Kidney epithelial cell (primary cell): ENCODE measurements at places on chromosomes 16 and 17. TPM values are rescaled to one million over a fixed set of nuclear protein-coding genes. Genes with fewer than 3 reads are reported as not detected.

The TRAPPC2L gene
- total RNA-seq, result 50.1 and 59.4 TPM in 2 replicates

The RHBDL3 gene
- total RNA-seq, result not detected in 2 replicates

The HOXB8 gene
- 7.2 and 7.5 TPM in 2 replicates for total RNA-seq

GRCh38 chr17:70205401-70205800, 36.1 kb downstream of the KCNJ2 start:
- no peak for DNase-seq

DNA sequence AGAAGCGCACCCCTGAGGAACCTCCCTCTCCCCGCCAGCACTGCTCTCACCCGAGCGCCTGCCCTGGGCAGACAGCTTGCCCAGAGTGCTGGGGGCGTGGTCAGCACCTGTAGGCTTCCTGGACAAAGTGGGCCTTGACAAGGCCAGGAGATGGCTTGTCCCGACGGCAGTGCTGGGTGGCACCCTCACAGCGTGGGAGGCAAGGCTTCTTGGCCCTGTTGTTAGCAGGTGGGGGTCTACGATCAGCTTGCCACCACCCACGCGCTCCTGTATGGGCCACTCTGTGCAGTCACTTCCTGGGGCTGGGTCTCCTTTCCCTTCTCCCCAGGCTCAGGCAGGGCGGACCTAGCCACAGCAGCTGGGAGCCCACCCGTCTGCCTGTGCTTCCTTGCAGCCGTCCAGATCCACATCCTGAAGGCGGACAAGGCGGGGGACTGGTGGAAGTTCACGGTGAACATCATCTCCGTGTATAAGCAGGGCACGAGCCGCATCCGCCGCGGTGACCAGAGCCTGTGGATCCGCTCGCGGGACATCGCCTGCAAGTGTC, 218.0 kb downstream of the NTN1 start:
- no peak for DNase-seq

GRCh38 chr17:74276541-74277009, 2.5 kb downstream of the DNAI2 start:
- DNase-seq, result no peak
